ENCODE measurements at places on chromosomes 1 and 21. TPM values are rescaled to one million over a fixed set of nuclear protein-coding genes. Genes with fewer than 3 reads are reported as not detected.

The CELA2A gene
- not detected for total RNA-seq

The AZIN2 gene
- total RNA-seq, result 9.6 TPM

The NR1I3 gene
- not detected for total RNA-seq

The NHLH1 gene
- under 0.01 TPM for total RNA-seq

The MROH7 gene
- 0.13 TPM for total RNA-seq

The TMPRSS2 gene
- total RNA-seq, result under 0.01 TPM

The COL8A2 gene
- 5.7 TPM for total RNA-seq

The CD53 gene
- total RNA-seq, result not detected

The ZNF678 gene
- total RNA-seq, result 9.3 TPM

The LRIG2 gene
- total RNA-seq, result 4.4 TPM

The SYT14 gene
- total RNA-seq, result 2.6 TPM

The MPZ gene
- total RNA-seq, result 0.38 TPM

The NKAIN1 gene
- 2.4 TPM for total RNA-seq

The TP73 gene
- not detected for total RNA-seq

The HPCA gene
- not detected for total RNA-seq

The DISP1 gene
- 8.0 TPM for total RNA-seq

The CPLANE2 gene
- 6.7 TPM for total RNA-seq

The NGF gene
- total RNA-seq, result 0.25 TPM

The PADI2 gene
- total RNA-seq, result 9.3 TPM

The OXCT2 gene
- 1.9 TPM for total RNA-seq

The RRP1B gene
- total RNA-seq, result 38.9 TPM

The CHD5 gene
- under 0.01 TPM for total RNA-seq

The CLDN17 gene
- not detected for total RNA-seq

The ARMH1 gene
- total RNA-seq, result not detected

The FCER1G gene
- total RNA-seq, result 1.3 TPM

The IQCC gene
- 1.0 TPM for total RNA-seq

The S100A11 gene
- total RNA-seq, result 597 TPM

The PLEKHG5 gene
- 14.2 TPM for total RNA-seq

The LRRC71 gene
- total RNA-seq, result not detected

The MATN1 gene
- total RNA-seq, result not detected

The TRMT13 gene
- total RNA-seq, result 3.9 TPM

The LYST gene
- total RNA-seq, result 3.3 TPM

The NUF2 gene
- 37.0 TPM for total RNA-seq
